Occipital lobe (tissue), 3 donors: ENCODE measurements at places on chromosomes 4 and X.

DNA sequence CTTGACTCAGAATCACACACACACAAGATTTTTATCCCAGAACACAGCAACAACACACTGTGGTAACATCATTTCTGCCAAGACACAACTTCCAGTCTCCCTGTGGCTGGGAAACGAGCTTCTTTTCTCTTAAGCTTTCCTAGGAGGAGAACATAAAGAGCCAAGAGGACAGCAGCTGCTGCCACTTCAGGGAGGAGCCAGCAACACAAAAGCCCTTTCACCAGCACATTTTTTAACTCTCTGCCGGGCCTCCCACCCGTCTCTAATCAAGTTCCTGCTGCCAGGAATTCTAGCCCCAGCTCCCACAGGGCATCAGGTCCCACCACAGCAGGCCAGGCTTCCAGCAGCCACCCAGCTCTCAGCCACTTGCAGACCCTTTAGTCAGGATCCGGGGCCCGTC is 22.4 kb downstream of the FAT1 start:
- DNase-seq, result no peak

GRCh38 chr4:13866881-13867280 is 239.4 kb upstream of the BOD1L1 start:
- no peak for DNase-seq

- DNase-seq, result no peak
These were observed 375.3 kb downstream of the IDS start for GRCh38 chrX:149129767-149130166.

DNA sequence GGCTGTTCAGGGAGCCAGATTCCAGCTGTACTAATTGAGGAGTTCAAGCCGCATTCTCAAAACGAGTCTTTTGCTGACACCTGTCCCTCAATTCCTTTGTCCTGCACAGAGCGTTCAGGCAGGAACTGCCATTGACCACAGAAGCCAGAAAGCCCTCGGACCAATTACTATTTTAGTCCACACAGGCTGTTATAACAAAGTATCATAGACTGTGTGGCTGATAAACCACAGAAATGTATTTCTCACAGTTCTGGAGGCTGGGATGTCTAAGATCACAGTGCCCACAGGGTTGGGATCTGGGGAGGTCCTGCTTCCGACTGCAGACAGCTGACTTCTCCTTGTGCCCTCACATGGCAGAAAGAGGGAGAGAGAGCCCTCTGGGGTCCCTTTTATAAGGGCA is 119.8 kb upstream of the ATP6AP2 start:
- no peak for DNase-seq

GRCh38 chr4:182695009-182695408 is 222.2 kb downstream of the DCTD start:
- DNase-seq, result no peak

- DNase-seq, result no peak
These were observed 7.7 kb downstream of the P2RY8 start for GRCh38 chrX:1529328-1529727.

DNA sequence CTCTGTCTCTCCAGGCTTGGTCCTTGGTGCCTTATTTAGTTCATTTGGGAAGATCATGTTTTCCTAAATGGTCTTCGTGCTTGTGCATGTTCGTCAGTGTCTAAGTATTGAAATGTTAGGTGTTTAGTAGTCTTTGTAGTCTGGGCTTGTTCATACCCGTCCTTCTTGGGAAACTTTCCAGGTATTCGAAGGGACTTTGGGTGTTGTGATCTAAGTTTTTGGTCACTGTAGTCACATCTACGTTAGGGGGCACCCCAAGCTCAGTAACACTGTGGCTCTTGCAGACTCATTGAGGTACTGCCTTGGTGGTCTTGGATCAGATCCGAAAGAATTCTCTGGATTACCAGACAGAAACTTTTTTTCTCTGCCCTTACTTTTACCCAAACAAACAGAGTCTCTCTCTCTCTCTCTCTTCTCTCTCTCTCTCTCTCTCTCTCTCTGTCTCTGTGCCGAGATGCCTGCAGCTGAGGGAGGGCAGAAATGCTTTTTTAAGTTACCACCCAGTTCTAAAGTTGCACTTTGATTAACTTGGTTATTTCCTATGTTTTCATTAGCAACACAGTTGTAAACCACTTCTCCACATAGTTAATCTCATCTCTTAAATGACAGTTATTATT is 67.6 kb upstream of the SLC7A3 start:
- DNase-seq, result peak; percentile 0

DNA sequence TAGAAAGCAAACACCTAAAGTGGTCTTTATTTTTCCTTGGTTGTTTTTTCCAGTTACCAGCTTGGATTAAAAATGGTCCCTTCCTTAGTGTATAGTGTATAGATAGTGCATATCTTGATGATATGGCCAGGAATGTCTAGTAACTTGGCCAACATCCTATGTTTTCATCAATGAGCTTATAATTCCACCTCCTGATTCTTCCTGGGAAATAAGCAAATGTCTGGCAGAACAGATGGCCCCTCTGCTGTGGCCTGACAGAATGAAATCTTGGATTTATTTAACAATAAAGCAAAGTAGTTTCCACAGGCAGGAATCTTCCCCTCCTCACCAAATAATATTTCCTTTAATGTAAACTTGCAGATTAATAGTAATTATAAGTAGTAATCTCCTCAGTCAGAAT is 6.1 kb downstream of the SCARB2 start:
- no peak for DNase-seq

GRCh38 chr4:148716431-148717052 is 274.3 kb upstream of the NR3C2 start:
- DNase-seq, result no peak

- no peak for DNase-seq
These were observed 2.6 kb downstream of the HCCS start for GRCh38 chrX:11113731-11114130.

DNA sequence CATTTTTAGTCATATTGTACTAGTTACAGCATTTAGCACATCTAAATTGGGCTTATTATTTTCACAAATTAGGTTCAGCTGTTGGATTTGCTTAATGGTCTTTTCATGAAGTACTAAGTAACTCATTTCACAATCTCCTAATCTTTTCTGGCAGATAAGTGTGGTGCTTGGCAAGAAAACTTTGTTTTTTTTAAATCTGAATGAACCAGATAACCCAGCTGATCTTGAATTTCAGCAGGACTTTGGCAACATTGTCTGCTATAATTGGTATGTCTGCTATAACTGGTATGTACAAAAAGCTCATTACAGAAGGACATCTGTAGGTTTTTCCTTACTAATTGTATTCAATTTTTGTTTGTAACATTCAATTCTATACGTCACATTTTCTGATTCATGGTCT is 22.7 kb downstream of the WDR19 start:
- DNase-seq, result no peak

GRCh38 chr4:7367864-7368277 is 66.9 kb downstream of the PSAPL1 start:
- DNase-seq, result no peak

DNA sequence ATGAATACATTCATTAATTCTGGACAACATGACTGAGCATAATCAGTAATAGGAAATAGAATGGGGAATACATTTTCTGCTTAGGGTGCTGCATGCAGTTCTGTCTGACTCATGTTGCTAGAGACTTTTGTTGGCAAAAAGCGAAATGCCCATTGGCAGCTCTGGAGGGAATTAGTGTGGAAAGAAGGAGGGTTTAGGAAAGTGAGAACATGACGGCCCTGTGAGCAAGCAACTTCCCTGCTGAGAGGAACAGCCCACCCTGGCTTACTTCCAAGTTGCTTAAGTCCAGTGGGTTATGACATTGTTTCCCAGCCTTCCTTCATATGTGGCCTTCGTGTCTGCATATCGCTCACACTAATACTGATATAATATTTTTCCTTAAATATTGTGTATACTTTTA is 13.8 kb downstream of the MAD2L1 start:
- DNase-seq, result no peak

GRCh38 chr4:76429636-76430035 is 5.4 kb upstream of the SHROOM3 start:
- DNase-seq, result no peak

DNA sequence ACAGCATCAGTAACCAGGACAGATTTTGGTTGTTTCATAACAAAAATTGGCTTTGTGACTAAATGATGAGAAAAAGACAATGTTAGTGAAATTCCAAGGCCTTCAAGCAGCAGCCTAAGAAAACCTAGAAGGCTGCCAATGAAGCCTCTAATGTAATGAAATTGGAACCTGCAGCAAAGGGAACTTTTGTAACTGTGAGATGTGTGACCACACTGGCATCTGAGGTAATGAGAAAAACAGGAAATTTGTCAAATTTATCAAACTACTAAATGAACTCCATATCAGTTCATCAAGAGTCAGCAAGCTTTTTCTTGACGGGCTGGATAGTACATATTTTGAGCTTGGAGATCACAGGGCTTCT is 30.4 kb upstream of the EMCN start:
- no peak for DNase-seq

GRCh38 chr4:152156442-152156841 is 379.4 kb downstream of the FBXW7 start:
- DNase-seq, result no peak

DNA sequence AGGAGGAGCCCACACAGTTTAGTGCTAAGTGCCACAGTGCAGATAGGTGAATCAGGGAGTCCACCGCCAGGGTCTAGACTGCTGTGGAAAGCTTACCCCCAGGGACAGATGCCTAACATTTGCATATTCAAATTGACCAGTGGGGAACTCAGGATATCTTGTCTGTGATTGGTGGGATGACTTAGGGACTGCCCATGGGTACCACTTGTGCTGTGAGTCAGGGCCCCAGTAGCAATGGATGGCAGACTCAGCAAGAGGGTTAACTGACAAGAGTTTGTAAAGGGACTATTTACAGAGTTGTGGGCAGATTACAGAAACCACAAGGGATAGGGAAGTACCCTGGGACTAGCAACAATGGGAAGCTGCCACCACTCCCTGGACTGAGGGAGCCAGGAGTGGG is 282.1 kb downstream of the BCOR start:
- DNase-seq, result no peak

DNA sequence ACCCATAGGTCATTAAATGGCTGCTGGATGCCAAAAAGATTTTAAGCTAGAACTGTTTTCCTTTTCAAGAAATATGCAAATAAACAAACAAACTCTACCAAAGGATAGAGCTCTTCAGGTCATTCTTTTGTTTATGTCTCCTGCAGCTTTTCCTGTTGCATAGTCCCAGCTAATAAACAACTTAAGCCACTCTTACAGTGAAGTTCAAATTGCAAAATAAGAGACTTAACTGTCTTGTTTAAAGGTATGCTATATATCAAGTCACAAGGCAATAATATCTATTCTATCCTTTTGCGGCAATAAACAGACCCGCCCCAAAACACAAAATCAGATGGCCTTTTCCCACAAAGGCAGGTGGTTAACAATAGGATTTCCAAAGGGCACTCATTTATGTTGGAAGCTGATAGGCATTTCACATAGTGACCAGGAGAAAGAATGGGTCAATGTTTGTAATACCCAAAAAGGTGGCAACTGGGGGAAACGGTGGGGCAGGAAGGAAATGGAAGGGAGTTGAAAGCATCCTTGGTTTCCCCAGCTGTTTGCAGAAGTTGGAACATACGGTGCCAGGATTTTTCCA is 15.3 kb downstream of the HAND2 start:
- DNase-seq, result no peak

- peak; percentile 58 for DNase-seq
These were observed 15.0 kb downstream of the SCARB2 start for GRCh38 chr4:76198411-76199237.

DNA sequence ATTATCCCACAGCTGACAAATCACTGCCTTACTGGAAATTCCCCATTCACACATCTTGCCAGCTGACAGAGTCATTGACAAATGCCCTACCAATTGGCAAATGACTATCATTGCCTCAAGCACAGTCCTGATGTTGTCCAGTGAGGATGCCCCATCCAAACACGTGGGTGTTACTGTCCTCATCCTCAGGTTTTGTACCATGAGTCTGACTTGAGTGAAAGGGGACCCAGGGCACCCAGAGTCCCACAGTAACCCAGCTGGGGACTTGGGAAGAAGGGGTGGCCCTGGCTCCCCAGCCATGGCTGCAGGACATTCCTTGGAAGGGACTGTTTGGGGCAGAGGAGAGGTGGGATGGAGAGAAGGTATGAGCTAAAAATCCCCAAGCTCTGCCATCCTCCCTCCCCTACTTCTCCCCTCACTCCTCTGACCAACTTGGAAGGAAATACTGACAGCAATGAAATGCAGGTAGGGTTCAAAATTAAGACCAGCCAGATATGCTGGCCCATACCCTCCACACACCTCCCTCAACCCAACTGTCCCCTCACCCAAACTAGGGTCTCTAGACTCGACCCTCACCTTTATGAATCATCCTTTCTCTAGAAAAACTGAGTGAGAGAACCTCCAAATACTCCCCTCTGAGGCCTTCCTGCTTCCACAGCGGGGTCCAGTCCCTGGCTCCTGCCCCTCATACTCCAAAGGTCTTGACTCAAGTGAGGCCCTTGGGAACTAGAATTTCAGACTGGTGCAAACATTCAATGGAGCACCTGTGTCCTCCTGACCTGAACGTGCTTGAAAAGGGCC is 5.1 kb downstream of the TIMP1 start:
- no peak for DNase-seq

GRCh38 chr4:17134100-17134499 is 235.7 kb upstream of the LDB2 start:
- no peak for DNase-seq

GRCh38 chr4:147550626-147551246 is 66.5 kb upstream of the TMEM184C start:
- no peak for DNase-seq

DNA sequence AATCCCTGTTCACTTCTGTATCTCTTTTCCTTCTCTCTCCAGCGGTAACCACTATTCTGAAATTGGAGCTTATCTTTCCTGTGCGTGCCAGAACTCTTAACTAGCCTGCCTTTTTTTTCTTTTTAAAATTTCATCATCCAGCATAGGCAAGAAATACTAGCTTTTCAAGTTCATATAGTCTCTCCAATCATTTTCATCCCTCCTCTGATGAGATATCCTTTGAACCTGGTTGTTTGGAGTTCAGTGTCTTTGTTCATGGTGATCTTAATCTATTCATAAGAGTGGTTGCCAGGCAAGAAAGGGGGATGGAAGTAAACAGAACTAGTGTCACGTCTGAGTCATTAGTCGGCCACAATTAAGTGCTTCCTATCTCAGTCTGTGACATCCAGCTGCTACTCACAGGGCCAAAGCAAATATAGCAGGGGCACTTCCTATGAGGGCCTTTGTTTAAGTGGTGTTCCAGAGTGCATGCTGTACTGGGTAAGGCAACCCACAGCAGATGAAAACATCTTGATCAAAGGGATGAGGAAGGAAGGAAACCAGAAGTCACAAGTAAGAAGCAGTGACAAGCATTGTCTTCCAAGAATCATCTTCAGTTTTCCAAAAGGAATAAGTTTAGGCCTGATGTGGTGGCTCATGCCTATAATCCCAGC is 56.4 kb upstream of the XIAP start:
- no peak for DNase-seq
